ENCODE measurements at places on chromosomes 16 and 17.

- peak; percentile 52 for DNase-seq
Measured at GRCh38 chr17:57629470-57629869, 115.6 kb downstream of the CCDC182 start.

DNA sequence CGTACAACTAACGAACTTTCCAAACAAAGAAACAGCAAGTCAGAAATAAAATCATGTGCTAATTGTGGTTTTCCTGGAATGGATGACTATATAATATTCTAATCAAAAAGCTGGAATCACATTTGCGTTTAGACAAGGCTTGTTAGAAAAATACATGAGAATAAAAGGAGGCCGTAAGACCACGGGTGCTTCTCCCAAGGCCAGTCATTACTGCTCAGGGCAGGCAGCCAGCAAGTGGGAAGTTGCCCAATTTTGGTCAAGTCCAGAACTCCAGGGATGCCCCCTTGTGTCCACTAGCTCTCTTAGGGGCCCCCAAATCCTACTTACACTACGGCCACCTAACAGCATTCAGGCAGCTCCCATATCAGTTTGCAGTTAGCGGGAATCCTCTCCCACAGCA lies 25.9 kb upstream of the LYRM9 start:
- DNase-seq, result no peak

- DNase-seq, result no peak
Measured at GRCh38 chr16:87484487-87485331, 8.1 kb downstream of the ZCCHC14 start.

- DNase-seq, result no peak
Measured at GRCh38 chr16:19295393-19295792, 9.9 kb downstream of the CLEC19A start.

GRCh38 chr17:10063730-10064241 lies 134.6 kb downstream of the GAS7 start:
- DNase-seq, result peak; percentile 65

DNA sequence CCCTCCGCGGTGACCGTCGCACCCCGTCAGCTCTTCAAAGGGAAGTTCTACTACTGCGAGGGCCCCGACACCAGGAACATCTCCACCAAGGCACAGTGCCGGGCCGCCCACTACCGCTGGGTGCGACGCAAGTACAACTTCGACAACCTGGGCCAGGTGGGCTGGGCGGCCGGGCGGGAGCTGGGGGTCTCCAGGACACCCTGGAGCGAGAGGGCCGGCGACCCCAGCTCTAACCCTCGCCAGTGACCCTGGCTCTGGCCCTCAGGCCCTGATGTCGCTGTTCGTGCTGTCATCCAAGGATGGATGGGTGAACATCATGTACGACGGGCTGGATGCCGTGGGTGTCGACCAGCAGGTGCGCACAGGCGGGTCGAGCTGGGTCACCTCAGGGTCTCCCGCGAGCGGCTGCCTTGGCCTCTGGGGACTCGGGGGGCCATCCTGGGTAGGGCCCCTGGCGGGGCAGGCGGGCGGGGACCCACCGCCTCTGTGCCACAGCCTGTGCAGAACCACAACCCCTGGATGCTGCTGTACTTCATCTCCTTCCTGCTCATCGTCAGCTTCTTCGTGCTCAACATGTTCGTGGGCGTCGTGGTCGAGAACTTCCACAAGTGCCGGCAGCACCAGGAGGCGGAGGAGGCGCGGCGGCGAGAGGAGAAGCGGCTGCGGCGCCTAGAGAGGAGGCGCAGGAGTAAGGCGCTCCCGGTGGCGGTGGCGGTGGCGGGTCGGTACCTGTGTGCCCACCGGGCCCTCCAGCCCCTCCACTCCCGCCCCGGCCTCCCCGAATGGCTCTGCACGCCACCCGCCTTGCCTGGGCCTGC lies 13.4 kb downstream of the TPSG1 start:
- no peak for DNase-seq

GRCh38 chr16:74079232-74079586 lies 217.4 kb upstream of the PSMD7 start:
- no peak for DNase-seq

DNA sequence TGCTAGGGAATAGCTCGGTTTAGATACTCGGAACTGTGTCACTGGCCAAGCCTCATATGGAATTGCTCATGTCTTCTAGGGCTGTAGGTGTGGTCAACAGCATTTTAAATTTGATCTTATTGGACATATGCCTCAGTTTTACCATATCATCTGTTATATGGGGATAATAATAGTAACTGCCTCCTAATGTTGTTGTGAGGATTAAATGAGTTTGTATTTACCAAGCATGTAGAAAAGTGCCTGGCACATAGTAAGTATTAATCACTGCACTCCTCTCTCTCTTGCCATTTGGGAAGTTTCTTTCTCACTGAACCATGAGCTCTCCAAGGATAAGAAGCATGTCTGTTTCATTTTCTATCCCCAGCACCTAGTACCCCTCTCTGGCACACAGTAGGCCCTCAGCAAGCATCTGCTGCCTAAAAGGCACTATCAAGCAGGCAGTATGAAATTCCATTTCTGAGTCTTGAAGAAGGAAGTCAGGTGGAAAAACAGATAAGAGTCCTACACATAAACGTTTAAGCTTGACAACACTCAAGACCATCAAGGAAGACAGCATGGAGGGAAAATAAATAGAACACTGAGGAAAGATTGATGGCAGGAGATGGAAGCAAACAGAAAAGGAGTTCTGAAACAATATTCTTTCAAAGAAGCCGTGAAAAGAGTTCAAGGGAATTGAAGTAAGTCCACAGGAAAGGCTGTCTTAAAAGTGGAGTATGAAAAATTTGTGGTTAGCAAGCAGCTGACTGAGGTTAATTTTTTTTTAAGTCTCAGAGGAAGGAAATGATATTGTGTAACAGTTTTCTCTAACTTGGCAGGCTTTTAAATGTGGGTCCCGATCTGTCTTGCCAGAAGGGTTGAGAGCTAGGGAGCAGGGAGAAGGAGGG lies 2.2 kb upstream of the ATP6V0A1 start:
- peak; percentile 80 for DNase-seq

- no peak for DNase-seq
Measured at GRCh38 chr16:48413272-48413671, 28.1 kb upstream of the SIAH1 start.

GRCh38 chr16:67529582-67530012 lies 968 bp downstream of the RIPOR1 start:
- DNase-seq, result peak; percentile 65

DNA sequence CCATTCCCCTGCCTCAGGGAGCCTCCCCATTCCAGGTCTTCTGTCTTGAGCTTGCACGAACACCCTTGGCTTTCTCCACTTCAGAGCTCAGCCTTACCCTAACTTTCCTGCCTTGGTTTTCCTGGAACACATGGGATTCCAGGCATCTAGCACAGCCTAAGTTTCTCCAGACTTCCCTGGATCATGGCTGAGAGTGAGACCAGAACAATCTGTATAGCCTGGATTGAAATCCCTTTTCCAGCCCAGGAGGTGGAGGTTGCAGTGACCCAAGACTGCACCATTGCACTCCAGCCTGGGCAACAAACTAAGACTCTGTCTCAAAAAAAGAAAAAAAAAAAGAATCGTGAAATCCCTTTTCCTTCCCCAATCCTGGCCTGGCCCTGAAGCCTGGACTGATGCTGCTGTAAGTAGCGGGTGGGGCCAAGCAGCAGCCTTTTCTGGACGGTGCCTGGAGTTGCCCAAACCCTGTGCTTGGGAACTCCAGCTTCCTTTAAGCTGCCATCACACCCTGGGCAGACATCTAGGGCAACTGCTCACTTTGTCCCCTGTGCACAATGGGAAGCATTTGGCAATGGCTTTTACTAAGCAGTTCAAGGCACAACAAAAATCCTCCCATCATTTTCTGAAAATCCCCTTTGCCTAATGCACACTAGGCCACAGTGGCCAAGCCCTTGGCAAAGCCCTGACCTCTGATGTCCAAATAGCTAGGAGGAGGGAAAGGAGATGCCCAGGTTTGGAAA lies 12.0 kb upstream of the SLC16A5 start:
- no peak for DNase-seq

DNA sequence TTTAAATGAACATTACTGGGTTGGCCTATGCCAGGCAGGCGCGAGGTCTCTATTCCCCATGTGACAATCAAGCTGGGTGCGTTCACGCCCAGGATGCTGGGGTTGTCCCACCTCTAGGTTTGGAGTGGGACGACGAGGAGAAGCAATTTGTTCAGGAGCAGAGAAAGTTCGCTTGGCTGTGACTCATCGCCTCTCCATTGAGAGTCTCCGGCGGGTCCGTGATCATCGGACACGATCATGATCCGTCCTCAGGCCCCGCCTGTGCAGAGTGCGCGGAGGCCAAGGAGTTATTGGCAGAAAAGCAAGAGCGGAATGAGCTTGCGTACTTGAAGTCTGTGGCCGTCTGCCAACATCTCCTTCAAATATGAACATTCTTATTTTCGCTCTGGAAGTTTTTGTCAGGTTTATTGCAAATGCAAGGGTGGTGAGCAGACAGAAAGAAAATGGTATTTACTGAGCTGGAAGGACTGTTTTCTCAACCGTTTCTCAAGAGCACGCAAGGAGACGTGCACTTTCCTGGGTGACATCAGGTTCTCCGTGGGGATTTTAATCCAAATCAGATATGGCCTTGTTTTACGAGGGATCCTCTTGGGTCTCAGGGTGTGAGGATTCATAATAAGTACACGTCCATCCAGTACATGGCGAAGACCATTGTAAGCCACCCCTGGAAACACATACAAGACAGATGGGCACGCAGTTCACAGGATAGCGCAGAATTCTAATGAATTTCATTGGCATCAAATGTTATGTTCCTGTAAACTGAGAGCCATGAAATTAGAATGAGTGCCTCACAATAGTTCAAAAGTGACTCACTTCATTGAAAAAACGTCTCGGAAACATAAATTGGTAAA lies 70.1 kb upstream of the CREBBP start:
- peak; percentile 99 for DNase-seq

All from GM23248 (cell line).